Right hindlimb (tissue), 1 donor: ENCODE measurements at places on chromosomes 2 and 18.
A peak's percentile ranks its signal among the peaks of the same experiment; 100 is the strongest.

DNA sequence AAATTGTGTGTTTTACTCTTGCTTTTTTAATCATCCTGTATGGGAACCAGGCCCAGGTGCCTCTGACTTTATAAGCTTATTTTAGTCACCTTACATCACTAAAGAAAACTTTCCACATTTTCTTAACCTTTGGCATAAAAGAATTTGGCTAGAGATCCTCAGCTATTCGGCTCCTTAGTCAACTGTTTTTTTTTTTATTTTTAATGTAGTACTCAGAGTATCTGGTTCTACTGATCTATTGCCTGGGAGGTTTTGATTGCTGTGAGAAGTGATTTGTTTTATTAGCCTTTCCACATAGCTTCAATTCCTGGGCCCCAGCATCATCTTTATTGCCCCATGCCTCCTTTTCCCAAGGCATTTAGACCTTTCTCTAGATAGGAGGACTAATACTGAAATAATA lies 121.0 kb downstream of the MYO1B start:
- no peak for DNase-seq

DNA sequence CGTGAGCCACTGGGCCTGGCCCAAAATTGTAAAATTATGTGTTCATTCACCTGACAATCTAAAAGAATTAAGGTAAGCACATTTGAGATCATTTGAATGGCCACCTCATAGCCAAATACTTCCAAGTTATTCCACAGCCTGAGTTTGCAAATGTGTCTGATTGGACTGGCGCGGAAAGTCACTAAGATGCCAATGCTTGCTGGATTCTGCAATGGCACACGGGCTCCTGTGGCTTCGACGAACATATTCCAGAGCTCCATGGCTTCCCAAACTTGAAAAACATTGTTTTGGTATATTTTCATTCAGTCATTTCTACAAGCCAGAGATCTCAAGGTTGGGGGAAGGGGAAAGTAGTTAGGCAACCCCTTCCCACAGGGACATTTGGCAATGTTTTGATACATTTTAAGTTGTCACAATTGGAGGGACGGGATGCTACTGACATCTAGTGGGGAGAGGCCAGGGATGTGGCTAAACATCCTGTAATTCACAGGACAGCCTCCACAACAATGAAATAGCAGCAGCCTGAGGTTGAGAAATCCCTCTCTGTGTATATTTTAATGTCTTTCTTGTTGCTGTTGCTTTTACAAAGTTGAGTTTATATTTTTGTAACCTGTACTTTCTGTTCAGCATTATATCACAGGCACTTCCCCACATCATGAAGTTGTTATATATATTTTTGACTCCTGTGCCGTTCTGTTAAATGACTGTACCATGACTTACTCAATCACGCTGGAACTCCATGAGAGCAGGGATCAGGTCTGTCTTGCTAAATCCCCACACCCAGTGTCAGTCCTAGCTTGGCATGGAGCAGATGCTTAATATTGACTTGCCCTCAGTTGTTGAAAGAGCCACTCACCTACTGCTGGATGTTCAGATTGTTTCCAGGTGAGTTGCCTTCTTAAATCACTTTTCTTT lies 56.9 kb downstream of the COL4A4 start:
- DNase-seq, result peak; percentile 65

DNA sequence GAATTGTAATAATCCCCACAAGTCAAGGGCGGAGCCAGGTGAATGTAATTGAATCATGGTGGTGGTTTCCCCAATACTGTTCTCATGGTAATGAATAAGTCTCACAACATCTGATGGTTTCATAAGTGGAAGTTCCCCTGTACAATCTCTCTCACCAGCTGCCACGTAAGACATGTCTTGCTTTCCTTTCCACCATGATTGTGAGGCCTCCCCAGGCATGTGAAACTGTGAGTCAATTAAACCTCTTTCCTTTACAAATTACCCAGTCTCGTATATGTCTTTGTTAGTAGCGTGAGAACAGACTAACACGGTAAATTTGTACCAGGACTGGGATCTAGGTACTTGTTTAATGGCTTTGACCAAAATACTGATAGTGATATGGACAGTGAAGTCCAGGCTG lies 744.3 kb upstream of the REG3G start:
- DNase-seq, result no peak

- no peak for DNase-seq
These were observed 21.5 kb downstream of the RND3 start for GRCh38 chr2:150465703-150466569.

DNA sequence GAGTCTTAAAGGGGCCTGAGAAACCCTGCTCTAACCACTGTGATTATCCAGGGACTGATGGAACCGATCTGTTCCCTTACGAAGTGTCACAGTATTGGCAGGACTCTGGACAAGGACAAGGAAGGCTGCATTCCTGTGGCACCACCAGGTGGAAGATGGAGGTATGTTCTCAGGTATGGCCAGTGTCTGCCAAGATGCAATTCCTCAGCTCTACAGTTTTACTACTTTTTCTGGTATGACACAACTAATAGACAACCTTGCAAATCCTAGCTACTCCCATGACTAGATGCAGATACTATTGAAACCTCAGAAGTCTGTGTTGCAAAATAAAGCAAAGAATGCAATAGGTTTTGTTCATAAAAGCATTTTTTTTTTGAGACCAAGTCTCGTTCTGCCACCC lies 14.6 kb downstream of the RAB31 start:
- no peak for DNase-seq

GRCh38 chr2:34656632-34657031 lies 1057.5 kb upstream of the FAM98A start:
- no peak for DNase-seq

DNA sequence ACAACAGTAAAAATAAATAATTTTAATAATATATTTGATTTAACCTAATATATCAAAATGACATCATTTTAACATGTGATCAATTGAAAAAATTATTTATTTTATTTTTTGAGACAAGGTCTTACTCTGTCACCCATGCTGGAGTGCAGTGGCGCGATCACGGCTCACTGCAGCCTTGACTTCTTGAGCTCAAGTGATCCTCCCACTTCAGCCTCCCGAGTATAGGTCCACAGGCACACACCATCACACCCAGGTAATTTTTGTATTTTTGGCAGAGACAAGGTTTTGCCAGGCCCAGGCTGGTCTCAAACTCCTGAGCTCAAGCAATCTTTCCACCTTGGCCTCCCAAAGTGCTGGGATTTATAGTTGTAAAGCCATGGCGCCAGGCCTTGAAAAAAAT lies 126.7 kb upstream of the COPS8 start:
- DNase-seq, result peak; percentile 0

DNA sequence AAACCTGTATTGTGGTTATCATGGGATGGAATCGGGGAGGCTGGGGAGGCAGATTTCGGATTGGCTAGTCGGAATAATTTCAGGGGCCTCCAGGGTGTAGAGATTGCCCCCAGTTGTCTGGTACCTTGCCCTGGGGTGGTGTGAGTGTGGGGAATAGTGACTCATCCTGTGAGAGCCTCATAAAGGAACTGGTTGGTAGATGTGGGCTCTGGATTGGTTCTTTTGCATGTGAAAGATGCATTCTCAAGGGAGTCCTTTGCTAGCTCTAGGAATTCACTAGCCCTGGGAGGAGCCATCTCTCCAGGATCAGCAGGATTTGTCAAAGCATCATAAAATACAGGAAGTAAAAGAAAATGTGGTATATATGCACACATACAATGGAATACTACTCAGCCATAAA lies 331.6 kb downstream of the SETBP1 start:
- DNase-seq, result no peak

- DNase-seq, result no peak
These were observed 306.8 kb upstream of the SKOR2 start for GRCh38 chr18:47558110-47558750.

DNA sequence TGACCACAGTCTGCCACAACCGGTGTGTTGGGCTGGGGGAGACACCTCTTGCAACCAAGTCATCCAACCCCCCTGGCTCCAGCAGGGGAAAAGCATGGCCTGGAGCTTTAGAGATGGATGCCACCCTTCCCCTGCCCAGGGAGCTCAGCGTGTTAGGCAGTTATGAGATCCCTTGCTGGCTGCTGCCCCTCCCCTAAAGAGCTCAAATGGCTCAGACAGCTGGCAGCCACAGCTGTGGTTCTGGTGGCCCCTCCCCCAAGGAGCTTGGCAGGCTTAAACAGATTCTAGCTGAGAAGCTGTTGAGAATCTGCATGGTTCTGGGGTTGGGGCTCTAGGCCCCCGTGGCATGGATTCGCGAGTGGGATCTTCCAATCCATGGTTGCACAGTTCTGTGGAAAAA lies 64.7 kb downstream of the TEX51 start:
- peak; percentile 72 for DNase-seq

DNA sequence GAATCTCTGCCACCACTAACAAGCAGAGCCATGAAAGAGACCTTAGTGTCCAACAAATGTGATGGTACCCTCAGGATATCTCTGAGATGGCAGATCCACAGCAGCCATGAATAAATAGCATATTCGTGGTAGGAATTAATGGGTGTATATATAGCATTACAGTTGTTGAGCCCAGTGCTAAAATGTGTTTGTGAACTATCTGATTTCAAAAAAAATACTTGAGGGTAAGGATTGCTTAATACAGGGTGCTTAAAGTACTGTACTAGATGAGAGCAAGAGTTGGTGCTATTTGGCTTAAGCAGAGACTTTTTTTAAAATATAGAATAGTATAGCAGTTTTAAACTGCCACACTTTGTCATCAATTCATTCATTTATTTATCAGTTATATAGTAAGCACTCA lies 101.5 kb upstream of the GALNT5 start:
- DNase-seq, result no peak

DNA sequence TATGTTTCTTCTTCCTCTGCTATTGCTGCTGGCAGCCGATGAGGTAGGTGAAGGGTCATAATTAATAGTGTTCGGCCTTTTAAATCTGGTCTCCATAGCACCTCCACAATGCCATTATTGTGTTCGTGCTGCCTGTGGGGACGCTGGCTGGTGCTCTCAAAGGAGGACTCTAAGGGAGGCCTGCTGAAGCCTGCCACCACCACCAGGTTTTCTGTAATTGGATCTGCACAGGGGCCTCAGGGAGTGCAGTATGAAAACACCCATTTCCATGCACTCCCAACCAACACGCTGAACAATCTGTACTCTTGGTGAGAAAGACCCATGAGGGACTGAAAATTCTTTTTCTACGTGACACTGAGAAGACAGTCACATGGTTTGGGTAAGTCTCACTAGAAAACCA lies 17.6 kb upstream of the CLIP4 start:
- no peak for DNase-seq

GRCh38 chr2:200540793-200541192 lies 14.8 kb downstream of the SGO2 start:
- no peak for DNase-seq

DNA sequence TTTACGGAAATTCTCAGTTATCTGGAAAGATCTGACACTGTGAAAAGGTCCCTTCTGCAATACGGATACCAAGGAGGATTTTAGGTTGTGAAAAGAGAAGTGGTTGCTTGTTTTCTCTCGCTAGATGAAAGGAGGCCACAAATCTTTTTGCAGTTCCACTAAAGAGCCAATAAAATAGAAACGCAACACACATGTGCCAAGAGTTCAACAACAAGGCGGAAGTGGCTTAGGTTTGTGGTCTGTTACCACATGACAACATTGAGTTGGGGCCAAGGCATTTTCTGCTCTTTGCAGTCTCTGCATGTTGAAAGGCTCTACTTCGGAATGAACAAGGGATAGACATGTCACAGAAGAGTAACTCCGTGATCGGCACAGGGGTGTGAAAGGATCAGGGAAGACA lies 115.7 kb upstream of the OSR1 start:
- peak; percentile 68 for DNase-seq

DNA sequence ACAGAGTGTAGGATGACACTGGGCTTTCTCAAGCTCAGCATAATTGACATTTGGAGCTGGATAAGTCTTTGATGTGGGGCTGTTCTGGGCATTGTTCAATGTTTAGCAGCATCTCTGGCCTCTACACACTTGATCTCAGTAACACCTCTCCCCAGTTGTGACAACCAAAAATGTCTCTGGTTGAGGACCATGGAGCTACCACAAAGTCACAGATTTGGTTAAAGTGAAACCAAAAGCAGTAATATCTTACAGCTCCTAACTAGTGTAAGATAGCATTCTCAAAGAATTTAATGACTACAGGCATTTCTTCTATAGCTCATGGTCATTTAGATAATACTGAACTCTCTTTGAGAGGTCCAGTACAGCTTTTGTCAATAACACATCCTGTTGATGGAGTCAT lies 23.4 kb upstream of the PAX3 start:
- no peak for DNase-seq

DNA sequence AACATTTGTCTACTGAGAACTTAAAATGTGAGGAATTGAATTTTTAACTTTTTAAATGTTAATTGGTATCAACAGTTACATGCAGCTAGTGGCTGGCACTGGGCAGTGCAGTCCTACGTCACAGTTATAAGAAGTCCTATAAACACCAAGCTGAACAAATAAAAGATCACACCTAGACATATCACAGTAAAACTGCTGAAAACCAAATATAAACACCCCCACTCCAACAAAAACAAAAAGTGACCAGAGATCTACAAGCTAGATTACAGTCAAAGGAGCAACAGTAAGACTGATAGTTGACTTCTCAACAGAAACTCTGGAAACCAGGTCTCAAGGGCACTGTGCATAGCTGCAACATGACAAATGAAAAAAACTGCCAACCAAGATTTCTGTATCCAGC lies 19.4 kb downstream of the TLK1 start:
- DNase-seq, result no peak

DNA sequence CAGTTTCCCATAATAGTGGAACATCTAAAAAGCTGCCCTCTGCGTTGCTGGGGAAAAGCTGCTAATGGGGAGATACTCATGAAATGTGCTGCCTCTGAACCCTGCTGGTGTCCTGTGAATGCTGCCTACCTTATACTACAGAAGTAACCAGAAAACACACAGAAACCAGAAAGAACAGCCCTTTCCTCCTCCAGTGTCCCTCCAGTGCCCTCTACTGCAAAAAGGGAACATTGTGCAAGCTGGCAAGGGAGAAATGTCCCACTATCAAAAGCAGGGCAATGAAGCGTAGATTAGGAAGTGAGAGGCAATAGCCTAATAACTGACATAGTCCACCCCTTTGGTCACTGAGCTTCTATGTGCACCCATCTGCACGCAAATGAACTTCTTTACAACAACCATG lies 162.7 kb upstream of the ETAA1 start:
- no peak for DNase-seq

GRCh38 chr18:24656050-24656449 lies 195.6 kb downstream of the HRH4 start:
- DNase-seq, result no peak

DNA sequence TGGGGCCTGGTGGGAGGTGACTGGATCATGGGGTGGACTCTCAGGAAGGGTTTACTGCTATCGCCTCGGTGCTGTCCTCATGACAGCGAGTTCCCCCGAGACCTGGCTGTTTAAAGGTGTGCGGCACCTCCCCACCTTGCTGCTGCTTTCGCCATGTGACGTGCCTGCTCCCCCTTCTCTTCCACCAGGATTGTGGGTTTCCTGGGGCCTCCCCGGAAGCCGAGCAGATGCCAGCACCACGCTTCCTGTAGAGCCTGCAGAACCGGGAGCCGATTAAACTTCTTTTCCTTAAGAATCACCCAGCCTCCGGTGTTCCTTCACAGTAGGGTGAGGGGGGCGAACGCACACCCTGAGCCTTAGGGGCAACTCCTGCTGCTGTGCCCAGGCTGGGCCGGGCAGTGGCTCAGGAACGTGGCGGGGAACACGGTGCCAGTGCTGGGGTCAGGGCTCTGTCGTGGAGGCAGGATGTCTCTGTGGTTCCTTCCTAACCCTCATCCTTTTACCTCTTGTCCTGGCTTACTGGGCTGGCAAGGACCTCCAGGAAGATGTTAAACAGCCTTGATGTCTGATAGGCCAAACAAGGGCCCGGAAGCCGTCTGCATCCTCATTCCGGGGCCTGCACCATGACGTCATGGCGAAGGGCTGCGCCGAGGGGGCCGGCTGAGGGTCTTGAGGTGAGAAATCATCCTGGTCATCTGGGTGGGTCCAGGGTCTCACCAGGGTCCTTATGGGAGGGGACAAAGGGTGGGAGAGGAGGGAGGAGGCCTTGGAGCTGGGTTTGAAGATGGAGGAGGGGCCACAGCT lies 12.7 kb downstream of the NEU4 start:
- peak; percentile 12 for DNase-seq
